ENCODE measurements at places on chromosomes 1 and 21.

GRCh38 chr1:32981003-32981901, 16.6 kb upstream of the RNF19B start:
- DNase-seq = peak; percentile 92

DNA sequence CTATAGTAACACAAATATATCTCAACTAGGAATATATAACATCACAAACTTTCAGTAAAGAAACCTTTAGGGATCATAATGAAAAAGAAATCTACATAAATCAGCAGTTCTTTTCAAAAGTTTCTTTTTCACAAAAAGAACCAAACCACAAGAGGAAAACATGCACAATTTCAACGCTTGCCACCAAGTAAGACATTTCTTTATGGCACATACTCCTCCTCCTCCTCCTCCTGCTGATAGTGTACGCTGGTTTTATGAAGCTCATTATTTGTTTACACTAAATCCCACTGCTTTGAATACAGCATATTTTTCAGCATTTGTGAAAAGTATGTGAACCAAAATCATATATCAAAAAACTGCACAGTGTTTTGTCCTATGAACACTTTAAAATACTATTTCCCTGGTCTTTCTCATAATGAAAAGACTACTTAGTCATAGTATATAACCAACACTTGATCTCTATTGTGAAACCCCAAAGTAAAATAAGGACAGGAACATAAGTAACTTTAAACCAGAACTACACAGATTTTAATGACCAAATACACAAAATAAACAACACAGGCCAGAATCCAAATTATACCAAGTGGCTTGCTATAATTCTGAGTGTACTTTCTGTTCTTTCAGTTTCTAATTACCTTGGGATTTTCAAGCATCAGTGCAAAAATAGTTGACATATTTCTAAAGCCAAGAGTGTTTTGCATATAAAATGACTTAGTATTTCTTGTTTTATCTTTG, 184.2 kb downstream of the EIF4G3 start:
- no peak for DNase-seq

DNA sequence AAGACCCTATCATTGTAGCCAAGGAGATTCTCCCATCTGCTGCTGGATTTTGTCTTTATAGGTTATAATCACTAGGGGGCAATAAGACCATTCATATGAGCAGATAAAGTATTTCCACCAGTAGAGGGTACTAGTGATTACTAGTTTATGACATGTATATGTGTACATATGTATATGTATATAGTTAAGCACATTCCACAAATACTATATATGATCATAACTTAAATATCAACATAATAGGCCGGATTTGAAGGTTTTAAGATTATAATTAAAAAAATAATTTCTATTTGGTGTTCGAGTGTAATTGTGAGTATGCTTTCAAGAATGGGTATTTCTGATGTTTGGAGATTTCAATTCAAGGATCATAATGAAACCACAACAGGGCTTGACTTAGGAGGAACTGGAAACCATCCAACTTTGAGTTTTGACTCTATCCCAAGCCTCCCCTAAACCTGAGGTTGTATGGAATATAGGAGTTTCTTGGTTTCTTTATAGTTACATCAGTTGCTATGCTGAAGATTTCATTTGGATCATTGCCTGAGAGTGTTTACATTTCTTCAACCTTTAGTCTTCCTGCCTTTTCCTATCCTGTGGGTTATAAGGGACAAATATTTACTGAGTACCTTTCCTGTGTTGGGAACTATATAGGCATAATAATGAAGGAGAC, 16.9 kb downstream of the TCEANC2 start:
- DNase-seq = peak; percentile 75

- DNase-seq = no peak
Observed at GRCh38 chr21:33552093-33552998, 9.5 kb downstream of the SON start.

GRCh38 chr1:31763671-31764311, 349 bp downstream of the ADGRB2 start:
- DNase-seq = no peak

GRCh38 chr1:223524930-223525451, 131.8 kb downstream of the CCDC185 start:
- no peak for DNase-seq

DNA sequence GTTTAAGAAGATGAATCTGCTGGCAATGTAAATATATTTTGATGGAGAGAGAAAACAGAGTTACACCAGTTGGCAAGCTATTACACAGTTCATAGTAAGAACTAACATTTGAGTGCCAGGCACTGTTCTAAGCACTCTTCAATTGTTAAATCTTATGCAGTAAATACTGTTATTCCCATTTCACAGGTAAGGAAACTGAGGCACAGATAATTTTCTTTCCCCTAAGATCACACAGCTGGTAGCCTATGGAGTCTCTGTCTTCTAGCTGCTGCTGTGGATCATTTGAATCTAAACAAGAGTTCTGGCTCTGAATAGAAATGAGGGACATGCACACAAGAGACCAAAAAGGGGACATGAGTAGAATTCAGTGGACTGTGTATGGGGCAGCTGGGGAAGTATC, 8.0 kb downstream of the ANGPTL1 start:
- DNase-seq = no peak
